SK-N-MC (cell line): ENCODE measurements at places on chromosomes 13 and 19.

- DNase-seq, result no peak
Observed at GRCh38 chr13:35957241-35957731, 173.9 kb downstream of the DCLK1 start.

- DNase-seq, result no peak
Observed at GRCh38 chr19:40379446-40380198, 10.4 kb downstream of the HIPK4 start.

DNA sequence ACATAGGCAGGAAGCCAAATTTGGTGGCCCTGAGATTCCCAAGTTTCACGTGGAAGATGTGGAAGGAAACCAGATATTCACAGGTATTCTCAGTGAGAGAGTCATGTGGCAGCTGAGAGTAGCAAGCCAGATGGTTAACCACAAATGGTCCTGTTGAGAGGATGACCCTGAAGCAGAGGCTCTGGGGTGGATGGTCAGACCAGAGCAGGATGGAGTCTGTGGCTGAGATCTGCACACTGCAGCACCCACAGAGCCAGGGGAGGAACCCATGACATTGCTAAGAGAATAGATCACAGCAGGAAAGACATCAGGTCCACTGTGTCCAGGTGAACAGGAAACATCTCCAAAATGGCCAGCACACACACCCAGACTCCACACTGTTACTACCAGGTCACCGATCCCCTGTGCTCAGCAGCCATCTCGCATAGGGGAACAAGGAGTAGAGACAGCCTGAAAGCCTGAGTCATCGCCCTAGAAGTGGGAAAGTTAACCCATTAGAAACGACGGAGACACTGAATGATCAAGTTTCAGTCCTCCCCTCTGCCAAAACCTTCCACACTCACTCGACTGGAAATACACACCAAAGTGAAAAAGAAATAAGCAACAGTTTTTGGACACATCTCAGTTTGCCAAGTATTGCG is 160.0 kb downstream of the RBM26 start:
- no peak for DNase-seq

DNA sequence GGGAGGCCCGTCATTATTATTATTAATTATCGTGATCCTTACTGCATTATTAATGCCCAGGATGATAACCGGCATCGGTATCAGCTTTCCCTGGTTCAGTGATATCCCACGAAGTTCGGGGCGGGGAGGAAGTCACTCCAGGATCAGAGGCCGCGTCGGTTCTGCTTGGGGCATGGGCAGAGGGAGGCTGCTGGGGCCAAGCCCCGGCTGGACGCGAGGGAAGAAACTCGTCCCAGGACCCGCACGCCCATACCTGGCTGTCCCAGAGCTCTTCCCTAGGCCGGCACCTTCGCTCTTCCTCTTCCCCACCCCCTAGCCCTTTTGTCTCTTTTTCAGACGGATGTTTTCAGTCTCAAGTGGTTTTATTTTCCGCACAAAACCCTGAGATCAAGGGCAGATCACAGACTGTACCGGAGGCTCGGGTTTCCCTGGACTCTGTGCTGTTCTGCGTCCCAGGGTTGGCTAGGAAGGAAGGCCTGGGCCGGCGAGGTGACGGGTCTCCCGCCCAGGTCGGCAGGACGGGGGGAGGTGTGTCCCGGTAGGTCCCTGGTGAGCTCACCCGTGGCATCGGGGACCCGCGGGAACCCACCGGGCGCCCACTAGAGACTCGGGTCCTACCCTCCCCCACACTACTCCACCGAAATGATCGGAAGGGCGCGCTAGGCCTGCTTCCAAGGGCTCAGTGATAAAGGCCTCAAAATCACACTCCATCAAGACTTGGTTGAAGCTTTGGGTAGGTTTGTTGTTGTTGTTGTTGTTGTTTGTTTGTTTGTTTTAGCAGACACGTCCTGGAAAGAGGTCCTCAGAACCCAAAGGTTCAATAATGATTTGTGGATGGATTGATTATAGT is 7.9 kb downstream of the ZIC2 start:
- DNase-seq, result no peak

DNA sequence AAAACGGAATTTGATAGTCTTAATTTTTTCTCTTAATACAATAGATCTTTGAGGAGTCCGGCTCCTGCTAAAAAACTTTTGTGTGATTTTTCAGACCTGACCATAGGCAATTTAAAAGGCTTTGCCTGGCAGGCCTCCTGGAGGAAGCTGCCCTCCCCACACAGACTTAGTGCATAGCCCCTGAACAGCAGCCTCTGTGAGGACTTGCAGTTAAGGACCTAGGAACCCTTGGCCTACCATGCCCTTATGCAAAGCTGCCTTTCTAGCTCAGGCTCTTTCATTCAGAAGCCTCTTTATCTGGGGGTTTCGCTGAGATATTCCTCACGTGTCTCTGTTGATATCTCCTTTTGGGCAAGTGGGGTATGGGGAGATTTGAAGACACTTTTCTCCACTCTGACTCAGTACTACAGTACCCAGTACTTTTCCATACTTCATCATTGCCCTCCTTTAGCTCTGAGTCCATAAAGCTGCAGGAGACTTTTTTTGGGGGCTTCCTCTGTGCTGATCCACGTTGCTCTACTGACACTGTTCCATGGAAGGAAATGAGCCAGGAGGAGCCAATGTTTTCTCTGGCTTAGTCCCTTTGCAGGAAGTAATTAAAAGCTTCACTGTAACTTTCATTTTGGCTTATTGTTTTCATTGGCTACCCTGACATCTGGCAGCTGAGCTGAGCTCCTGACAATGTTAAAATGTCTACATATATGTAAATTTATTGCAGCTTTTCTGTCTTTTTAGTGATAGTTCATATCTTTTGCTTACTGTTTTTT is 283.1 kb downstream of the TDRD3 start:
- DNase-seq, result no peak

DNA sequence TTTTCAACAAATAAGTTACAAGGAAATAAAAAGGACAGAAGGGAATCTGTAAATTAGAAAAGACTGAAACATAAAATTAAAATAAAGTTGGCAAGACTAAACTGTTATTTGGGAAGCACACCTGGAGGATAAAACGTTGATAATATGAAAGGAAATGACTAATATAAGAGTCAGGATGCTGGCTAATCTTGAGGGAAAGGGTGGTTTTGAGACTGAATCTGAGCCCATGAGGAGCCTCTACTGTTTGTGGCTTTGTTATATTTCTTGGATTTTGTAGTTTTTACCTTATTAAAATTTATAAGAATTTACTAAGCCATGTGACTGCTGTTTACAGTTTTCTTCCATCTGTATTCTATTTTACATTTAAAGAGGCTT is 718.0 kb upstream of the SPRY2 start:
- no peak for DNase-seq

DNA sequence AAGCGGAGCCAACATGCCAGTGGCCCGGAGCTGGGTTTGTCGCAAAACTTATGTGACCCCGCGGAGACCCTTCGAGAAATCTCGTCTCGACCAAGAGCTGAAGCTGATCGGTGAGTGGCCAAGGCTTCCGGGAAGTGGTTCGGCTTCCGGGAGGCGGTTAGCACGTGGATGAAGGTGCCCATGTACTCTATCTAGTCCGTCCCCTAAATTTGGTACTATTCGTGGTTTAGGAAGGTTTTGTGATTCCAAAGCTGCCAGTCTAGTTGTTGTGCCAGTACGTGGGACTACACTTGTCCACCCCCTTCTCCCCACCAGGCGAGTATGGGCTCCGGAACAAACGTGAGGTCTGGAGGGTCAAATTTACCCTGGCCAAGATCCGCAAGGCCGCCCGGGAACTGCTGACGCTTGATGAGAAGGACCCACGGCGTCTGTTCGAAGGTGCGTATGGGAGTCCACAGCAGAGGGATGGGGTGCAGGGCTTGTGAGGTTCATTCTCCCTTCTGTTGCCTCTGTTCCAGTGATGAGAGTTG is 579 bp downstream of the RPS9 start:
- no peak for DNase-seq

- DNase-seq, result peak; percentile 85
Observed at GRCh38 chr13:30799356-30799824, 64.0 kb downstream of the ALOX5AP start.

DNA sequence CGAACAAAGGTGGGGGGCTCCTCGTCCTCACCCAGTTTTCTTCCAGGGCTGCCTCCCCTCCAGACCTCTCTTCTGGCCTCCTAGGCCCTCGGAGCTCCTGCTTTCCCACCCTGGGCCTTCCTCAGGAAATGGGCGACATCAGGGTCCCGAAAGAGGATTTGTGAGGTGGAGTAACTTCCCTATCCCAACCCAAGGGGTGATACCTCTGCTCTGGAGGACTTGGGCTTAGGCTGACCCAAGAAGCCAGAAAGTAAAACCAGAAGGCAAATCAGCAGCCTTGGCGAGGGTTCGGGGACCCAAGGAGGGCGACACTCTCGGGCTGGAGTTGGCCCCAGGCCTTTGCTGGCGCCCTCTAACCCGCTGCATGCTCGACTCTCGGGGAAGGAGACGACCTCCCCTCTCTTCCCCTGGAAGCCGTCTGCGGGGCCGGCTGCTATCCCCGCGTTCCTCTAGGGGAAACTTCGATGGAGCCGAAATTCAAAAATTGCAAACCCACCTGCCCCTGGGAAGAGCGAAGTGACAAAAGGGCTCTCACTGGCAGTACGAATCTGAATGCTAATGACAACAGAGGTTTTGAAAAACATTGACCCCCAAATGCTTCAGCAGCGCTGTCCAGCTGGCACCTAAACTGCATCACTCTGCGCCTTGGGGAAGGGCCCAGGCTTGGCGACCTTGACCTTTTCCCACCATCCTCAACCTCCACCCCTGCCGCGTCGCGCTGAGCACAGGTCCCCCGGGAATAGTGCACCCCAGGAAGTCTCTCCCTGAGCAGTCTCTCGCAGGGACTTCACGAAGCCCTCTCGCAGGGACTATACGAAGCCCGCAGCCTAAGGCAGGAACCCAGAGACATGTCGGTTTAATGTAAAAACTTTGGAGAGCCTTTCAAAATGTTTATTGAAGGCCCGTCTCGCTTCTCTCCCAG is 2.4 kb downstream of the PDX1 start:
- no peak for DNase-seq

DNA sequence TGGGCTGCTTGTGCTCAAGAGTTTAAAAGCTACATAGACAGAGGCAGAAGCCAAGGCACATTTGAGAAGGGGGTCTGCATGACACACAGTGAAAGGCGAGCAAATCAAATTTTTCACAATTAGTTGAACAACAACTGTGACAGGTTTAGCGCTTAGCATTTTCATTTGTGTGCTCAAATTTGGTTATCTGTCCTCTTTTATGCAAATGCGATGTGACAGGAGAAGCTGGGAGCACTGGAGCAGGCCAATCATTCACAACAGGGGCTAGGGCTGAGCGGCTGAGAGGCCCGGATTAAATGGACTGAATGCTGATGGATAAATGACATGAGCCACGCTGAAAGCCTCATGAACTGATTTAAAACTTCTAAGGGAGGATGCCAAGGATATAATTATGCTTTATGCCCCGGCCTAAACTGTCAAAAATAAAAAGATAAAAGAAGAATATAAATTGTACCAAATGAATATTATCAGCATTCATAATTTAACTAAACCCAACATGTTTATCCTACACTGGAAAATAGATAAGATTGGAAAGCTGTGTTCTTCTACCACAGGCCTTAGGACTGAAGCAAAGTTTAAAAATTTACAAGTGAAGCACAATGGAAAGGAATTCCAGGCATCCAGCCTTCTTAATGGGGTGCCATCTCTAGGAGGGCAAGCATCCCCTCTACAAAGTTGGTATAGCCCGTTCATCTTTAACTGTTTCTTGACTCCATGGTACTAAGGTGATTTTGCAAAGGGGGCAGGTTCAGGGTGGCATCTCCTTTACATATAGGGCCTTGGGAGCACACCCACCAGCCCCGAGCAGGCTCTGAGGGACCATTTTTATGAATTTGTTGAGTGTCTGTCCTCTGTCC is 117.9 kb downstream of the RBM26 start:
- no peak for DNase-seq
